Stimulated activated CD8-positive, alpha-beta memory T cell treated with anti-CD3 and anti-CD28 coated beads, Interleukin-2, amount 100 ng/mL, for 1 hour (primary cell): ENCODE measurements at places on chromosomes 13 and 19.

- DNase-seq: no peak
Measured at GRCh38 chr13:26589754-26590153, 32.3 kb downstream of the WASF3 start.

DNA sequence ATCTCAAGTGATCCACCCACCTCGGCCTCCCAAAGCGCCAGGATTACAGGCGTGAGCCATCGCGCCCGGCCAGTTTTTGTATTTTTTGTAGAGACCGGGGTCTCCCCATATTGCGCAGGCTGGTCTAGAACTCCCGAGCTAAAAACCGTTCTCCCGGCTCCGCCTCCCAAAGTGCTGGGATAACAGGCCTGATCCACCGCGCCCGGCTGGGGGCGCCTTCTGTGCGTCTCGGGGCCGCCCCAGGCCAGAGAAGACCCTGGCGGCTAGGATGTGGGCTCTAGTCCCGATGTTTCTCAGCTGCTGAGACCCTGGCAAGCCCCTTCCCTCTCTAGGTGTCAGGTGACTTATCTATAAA is 3.6 kb downstream of the ARHGAP45 start:
- no peak for DNase-seq

DNA sequence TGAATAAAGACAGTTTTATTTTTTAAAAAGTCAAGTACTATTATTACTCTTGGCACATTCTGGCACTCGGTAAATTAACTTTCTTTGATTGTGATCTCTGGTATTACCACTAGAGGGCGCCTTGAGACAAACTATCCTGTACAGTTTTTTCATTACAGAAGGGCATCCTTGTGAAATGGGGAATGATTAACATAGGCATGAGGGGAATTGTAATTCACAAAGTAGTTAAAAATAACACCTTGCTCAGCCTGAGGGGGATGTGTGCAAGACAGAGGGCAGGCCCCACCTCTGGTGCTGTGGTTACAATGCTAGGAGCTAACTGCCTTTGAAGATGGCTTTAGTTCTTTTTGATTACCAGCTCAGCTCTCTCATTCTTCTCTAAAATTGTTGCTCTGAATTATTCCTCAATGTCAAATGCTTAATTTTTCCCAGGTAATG is 24.2 kb upstream of the C1QTNF9B start:
- no peak for DNase-seq

- no peak for DNase-seq
Measured at GRCh38 chr19:13976446-13976845, 24.1 kb downstream of the DCAF15 start.

DNA sequence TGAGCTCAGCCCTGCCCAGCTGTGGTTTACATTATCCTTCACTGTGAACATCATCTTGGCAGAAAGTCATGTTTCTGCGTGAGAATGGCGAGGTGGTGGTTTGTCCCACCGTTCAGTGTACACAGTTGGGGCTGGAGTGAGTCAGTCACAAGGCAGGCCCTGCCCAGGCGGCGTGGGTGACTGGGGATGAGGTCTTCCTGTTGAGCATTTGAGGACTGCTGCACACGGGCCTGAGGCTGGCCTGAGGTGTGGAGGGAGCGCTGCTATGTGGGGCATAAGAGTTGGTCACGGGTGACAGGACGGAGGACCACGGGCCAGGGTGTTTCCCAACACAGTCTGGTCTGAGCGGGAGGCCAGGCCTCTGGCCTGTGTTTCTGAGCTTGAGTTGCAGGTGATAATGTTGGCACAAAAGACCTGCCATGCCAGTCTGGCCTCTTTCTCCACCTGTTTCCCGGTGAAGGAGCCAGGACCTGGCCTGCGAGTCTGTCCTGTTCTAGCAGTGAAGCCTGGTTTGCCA is 13.4 kb upstream of the C19orf33 start:
- DNase-seq: no peak

DNA sequence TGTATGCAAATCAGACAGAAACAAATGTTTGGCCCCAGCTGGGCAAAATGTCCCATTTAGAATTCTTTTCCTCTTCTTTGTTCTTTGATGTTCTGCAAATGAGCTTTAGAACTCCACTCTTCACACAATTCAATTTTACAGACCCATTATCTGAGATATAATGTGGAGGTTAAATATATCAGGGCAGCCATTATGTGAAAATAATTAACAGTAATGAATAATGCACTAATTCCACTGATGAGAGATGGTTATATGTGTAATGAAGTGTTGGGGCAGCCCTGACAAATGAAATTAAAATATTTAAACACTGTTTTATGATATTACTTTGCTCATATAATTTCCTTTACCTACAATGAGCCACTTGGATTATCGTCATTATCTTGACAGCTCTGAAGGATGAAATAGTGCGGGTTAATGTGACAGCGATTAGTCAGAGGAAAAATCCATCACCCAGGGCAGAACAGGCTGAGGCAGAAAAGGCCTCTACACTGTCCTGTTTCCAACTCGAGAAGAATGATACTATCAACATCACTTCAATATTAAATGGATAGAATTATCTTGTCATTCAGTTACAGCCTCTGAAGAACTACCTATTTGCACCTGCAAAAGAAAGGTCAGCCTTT is 321.1 kb downstream of the RBM26 start:
- DNase-seq: no peak

- DNase-seq: no peak
Measured at GRCh38 chr19:10379880-10380312, 476 bp downstream of the TYK2 start.

DNA sequence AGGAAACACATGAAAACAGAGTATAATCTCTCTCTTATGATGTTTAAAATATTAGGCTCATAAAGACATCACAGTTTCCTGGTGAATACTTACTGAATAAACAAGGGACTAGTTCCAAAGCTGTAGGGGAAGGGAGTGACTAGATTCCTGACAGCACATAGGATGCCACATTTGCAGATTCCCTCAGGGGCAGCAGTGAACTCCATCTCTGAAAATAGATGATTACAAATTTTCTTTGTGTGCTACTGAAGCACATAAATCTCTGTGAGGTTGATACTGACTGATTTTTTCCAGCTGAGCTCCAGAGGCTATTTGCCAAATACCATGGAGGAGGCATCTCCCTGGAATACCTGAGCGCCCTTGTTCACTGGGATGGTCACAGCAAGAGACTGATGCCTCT is 77.3 kb downstream of the FGF9 start:
- DNase-seq: no peak

GRCh38 chr19:3700242-3701032 is at the start of gene PIP5K1C:
Gene PIP5K1C, minus strand, starts transcription at chr19:3700468. Its CDS starts 78 bp downstream, at chr19:3700390.
- peak; percentile 87 for DNase-seq

GRCh38 chr13:20411638-20412342 is 113.9 kb downstream of the CRYL1 start:
- no peak for DNase-seq

- no peak for DNase-seq
Measured at GRCh38 chr13:75870397-75870903, 234.3 kb downstream of the LMO7 start.

GRCh38 chr13:66506979-66507378 is 723.2 kb downstream of the PCDH9 start:
- no peak for DNase-seq

DNA sequence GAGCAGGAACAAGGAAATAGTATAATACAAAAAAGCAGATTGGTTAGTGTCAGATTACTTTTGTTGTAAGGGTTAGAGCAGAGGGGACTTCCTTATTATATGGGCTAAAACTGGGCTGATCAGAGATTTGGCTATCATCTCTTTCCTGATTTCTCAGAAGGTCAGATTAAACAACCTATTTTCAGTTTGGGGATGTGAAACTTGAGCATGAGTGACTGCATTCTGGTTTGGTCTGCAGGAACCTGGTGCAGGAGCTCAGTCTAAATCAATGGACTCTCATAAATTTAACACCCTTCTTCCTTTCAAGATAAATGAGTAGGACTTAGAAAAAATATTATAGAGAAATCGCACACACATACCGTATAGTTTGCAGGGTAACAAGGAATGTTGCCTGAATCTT is 12.9 kb upstream of the RFXAP start:
- DNase-seq: no peak

DNA sequence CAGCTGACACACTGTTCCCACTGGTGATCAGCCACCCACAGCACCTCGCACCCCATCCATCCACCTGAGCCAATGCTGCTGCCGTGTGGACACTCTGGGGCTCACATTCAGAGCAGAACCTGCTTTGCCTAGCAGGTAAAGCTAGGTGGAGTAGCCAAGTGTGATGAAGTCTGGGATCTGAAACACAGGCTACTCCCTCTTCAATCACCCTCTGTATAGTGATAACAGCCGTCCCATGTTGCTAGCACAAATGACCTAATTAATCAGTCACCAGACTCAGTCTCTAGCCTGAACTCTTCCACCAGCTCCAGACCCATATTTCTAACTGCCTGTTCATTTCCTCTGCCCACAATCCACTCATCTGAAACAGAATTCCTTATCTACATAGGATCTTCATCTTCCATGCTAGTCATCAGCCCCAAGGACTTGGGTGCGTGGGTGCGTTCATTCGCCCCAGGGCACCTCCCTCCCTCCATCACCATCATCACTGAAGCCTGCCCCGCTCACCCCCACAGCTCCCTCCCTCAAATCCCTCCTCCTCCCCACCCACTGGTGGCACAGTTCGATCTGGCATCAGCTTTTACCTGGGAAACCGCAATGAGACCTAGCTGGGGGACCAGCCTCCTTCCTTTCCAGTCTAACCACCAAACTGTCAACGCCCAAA is 19.8 kb downstream of the STK24 start:
- no peak for DNase-seq

DNA sequence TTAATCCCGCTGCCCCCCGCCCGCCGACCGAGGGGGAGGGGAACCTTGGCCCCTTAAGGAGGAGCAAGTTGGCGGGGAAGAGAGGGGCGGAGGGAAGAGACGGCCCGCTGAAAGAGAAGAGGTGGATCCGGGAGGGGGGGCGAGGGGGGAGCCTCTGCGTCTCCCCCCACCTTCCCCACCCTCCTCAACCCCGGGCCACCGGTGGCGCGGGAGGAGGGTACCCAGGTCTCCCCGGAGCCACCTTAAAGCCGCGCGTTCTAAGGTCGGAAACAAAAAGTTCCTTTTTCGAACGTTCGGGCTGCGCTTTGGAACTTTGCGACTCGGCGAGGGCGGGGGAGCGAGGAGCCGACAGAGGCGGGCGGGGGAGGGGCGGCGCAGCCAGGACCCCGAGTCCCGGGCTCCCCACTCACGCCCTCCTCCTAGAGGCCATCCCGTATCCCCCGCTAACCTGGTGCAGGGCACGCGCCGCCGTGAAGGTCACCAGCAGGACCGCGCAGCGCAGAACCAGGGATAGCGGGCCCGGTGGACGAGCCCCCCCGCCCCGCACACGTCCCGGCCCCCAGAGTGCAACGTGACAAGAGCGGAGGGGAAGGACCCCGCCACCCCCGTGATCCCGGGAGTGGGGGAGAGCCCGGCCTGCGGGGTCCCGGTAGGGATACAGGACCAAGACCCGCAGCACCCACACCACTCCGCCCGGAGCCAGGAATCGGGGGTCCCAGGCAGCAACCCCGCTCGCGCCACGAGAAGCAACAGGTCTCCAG is 659 bp downstream of the ERF start:
- DNase-seq: peak; percentile 67

DNA sequence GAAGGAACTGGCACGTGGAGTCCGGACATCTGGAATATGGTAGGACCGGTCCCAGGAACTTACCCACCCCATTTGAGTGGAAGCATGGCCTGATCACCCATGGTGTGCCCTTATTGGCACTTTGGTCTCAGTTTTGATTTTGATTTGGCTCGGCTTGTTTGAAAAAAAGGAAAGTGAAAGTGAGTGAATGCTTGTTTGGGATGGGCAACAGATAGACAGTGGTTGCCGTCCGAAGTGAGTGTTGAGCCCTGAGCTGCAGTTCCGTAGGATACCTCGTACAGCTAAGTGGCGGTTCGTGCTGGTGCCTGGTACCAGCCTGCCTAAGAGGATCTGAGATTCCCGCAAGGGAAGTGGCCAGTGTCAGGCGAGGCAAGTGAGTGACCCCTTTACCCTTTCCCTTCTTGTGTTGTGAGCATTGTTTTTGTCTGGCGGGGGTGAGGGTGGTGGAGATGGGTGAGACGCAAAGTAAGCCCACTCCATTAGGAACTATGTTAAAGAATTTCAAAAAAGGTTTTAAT is 605.8 kb downstream of the UQCRFS1 start:
- DNase-seq: no peak

DNA sequence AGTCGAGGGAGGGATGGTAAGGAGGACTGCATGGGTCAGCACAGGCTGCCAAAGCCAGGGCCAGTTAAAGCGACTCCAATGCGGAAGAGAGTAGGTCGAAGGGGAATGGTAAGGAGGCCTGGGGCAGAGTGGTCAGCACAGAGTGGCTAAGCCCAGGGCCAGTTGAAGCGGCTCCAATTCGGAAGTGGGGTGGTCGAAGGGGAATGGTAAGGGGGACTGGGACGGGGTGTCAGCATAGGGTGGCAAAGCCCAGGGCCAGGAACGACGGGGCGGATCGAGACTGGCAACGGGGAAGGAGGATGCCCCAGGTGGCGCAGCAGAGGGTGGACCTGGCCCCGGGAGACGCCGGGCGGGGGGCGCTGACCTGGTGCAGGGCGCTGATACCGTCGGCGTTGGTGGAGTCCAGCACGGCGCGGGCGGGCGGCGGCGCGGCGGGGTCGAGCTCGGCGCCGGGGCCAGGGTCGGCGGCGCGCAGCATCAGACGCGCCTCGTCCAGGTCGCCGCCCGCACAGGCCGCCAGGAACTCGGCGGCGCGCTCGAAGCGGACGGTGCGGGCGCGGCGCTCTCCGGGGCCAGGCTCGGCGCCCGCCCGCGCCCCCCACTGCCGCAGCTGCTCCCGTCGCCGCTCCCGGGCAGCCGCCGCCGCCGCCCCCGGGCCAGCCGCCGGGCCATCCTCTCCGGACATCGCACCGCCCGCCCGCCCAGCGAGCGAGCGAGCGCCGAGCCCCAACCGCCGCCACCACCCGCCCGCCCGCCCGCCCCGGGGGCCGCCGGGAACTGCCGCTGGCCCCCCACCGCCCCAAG is at the start of gene PPP1R12C:
Gene PPP1R12C (minus strand): TSS at position 779 of the 804 bp plus-strand sequence. CDS start 94 bp downstream, at position 685.
- DNase-seq: no peak

DNA sequence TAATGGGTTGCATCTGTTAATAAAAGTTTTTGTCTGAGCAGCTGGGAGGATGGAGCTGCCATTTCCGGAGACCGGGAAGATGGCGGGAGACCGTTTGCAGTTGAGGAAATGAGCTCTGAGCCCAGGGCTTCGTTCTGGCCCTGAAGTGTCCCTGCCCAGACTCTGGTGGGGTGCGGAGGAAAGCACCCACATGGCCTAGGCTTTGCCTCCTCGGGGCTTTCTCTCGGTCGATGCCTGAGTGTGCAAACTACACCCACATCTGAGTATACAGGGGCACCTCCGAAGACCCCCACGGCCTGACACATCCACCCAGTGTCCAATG is 15.6 kb upstream of the NANOS3 start:
- no peak for DNase-seq

GRCh38 chr19:1665565-1666047 is 13.2 kb upstream of the TCF3 start:
- DNase-seq: no peak

DNA sequence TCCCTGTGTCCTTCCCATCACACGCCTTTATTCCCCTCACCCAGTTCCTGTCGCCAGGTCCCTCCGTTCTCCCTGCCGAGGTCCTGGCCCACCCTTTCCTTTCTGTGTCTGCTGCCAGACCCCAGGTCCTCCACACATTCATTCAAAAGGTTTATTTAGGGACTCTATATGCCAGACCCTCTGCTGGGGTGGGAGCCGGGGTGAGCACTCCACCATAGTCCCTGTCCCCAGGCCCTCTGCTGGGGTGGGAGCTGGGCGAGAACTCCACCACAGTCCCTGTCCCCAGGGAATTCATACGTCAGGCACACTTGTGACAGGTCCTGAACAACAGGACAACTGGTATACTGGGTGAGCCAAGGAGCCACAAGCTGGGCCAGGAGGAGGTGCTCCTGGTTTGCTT is 34.4 kb upstream of the TUBGCP3 start:
- DNase-seq: no peak

- DNase-seq: no peak
Measured at GRCh38 chr19:12838886-12839756, 806 bp downstream of the MAST1 start.
